Suprapubic skin (tissue), 4 donors: ENCODE measurements at places on chromosomes 11 and 22.

DNA sequence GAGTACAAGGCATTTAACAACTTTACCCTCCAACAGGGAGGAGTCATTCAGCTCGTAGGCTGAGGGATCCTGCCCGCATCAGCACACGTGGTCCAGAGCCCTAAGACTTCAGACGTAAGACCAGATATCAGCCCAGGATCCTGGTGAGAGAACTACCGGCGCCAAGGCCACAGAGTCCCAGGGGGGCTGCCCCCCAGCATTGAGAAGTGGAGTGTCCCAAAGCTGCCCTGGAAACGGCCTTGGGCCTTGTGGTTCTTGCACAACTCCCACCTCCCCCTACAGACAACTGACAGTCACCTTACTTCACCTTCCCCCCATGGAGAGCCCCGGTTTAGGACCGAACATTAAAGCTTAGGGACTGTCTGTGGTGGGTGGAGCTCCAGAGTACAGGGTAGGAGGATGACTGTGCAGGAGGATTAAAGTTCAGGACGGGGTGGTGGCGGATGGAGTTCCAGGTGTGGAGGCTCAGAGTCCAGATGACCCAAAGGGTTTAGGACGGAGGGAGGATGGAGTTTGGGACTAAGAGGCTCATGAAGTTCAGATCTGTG lies 1.0 kb downstream of the C11orf91 start:
- H3K27me3 ChIP-seq, result no peaks in the 10 kb centered on the region
- no peak for DNase-seq
- peaks cover 77% of the 10 kb centered on the region for H3K4me1 ChIP-seq
- no peaks in the 10 kb centered on the region for H3K36me3 ChIP-seq

DNA sequence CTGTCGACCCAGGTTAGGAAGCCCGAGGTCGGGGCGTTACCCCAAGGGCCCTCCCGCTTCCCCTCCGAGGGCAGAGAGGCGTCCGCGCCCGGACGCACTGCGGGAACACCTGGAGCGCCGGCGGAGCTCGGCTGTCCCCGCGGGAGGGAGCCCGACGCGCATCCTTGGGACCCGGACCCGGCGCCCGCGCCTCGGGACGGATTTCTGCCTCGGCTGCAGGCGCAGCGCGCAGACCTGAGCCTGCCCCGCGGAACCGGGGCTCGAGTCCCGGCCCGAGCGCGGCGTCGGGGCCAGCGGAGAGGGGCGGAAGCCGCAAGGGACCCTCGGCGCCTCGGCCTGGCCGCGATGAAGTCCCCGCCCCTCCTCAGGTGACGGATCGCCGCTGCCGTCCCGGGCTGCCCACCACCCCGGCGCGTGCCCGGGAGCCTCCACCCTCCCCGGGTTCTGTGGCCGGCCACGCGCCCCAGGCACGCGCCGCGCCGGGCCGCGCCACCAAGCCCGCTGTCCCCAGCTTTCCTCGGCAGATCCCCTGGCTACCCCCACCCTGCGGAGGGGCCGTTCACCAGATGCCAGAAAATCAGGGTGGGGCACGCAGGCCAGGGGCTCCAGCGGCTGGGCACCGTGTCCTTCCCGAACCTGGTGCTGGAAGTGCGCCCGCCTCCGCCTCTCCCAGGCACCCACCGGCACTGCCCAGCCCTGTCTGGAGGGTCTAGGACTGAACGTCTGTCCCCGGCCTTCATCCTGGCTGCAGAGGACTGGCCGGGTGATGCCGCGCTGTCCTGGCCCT lies 410 bp downstream of the GLB1L3 start:
- H3K4me1 ChIP-seq, result peaks cover 21% of the 10 kb centered on the region
- H3K36me3 ChIP-seq, result no peaks in the 10 kb centered on the region
- peaks cover 74% of the 10 kb centered on the region for H3K27me3 ChIP-seq
- H3K4me3 ChIP-seq, result peak overlapping the region; percentile 48
- no peak overlapping the region for H3K27ac ChIP-seq

- DNase-seq, result no peak
- H3K36me3 ChIP-seq, result peaks cover 7% of the 10 kb centered on the region
- H3K4me1 ChIP-seq, result no peaks in the 10 kb centered on the region
- no peaks in the 10 kb centered on the region for H3K27me3 ChIP-seq
- no peak overlapping the region for H3K4me3 ChIP-seq
- H3K27ac ChIP-seq, result no peak overlapping the region
Measured at GRCh38 chr11:20489948-20490347, 102.4 kb downstream of the PRMT3 start.

- peak within 1 kb of the TSS; percentile 73 for H3K27ac ChIP-seq
- no peaks in the 10 kb centered on the region for H3K27me3 ChIP-seq
- peak within 1 kb of the TSS; percentile 75 for H3K4me3 ChIP-seq
- DNase-seq, result peak; percentile 95
- no peaks in the 10 kb centered on the region for H3K36me3 ChIP-seq
- H3K4me1 ChIP-seq, result peaks cover 26% of the 10 kb centered on the region
Measured at GRCh38 chr11:65900125-65900898, at the start of gene FOSL1. Gene FOSL1 (minus strand): TSS chr11:65900388. CDS start chr11:65900339, 49 bp downstream.

DNA sequence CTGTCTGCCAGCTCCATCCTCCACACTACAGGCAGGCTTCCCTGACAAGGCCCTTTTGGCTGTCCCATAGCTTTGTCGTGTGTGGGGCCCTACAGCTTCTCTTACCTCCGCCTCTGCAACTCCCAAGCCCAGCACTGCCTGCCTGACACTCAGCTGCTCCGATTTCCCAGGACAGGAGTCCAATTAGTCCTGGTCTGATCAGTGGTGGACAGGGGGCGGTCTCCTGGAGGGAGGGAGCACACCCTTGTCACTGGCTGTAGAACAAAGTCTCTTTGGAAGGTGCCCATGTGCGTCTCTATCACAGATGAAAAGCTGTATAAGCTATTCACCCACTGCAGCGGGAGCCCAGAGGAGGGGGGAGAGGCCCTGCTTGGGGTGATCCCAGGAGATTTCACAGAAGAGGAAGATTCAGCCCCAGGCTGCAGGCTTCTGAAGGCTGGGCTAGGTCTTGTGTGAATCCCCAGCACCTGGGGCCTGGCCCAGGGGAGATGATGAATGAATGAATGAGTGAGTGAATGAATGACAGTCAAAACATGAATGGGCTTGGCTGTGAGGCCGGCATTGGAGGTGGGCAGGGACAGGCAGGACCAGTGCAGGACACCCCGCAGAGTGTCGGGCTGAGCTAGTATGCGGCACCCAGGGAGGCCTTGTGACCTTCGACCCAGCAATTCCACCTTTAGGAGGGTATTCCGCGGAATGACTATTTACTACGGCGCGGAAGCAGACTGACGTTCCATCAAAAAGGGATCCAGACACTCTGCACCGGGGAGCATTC lies 142.4 kb downstream of the CACNA1I start:
- H3K4me3 ChIP-seq, result no peak overlapping the region
- H3K27ac ChIP-seq, result no peak overlapping the region
- peaks cover 19% of the 10 kb centered on the region for H3K27me3 ChIP-seq
- H3K4me1 ChIP-seq, result no peaks in the 10 kb centered on the region
- no peak for DNase-seq

DNA sequence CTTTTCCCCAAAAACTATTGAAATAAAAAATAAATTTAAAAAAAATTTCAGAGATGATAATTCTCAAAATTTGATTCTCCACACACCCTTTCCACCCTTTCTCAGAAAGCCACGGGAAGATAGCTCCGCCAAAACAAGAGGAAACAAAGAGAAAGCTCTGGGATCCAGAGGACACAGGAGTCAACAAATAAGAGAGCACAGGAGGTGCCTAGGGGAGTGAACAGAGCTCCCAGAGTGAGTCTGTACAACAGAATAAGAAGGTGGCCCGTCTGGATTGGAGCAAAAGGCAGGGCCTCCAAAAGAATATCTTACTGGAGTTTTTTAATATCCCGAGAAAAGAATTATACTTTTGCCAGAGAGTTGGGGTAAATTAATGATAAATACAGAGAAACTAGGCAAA lies 96.3 kb upstream of the DRD2 start:
- H3K4me3 ChIP-seq, result no peak overlapping the region
- H3K27me3 ChIP-seq, result peaks cover 5% of the 10 kb centered on the region
- DNase-seq, result no peak
- no peaks in the 10 kb centered on the region for H3K4me1 ChIP-seq
- no peak overlapping the region for H3K27ac ChIP-seq

DNA sequence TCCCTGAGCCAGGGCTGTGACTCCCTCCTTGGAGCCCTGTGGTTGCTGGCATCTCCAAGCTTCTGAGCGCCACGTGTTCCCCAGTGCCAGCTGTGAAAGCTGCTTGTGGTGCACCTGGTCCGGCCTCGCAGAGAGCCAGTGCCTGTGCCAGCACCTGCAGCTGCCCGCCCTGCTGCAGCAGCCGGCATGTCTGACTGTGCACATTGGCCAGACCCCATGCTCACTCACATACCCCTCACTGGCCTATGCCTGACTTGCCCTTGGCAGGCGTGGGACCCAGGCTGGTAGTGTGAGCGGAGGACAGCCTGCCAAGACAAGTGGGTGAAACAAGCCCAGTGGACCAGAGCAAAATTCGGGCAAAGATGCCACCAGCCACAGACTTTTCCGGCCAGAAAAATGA lies 9.8 kb downstream of the MRPL48 start:
- no peaks in the 10 kb centered on the region for H3K4me1 ChIP-seq
- no peak overlapping the region for H3K4me3 ChIP-seq
- peaks cover 5% of the 10 kb centered on the region for H3K36me3 ChIP-seq
- DNase-seq, result no peak

- DNase-seq, result no peak
- H3K27ac ChIP-seq, result no peak overlapping the region
- H3K4me1 ChIP-seq, result peaks cover 19% of the 10 kb centered on the region
- peaks cover 15% of the 10 kb centered on the region for H3K27me3 ChIP-seq
- H3K36me3 ChIP-seq, result no peaks in the 10 kb centered on the region
- H3K4me3 ChIP-seq, result no peak overlapping the region
Measured at GRCh38 chr11:68857037-68857586, 15.4 kb upstream of the CPT1A start.

- H3K4me3 ChIP-seq, result no peak overlapping the region
- no peaks in the 10 kb centered on the region for H3K36me3 ChIP-seq
- H3K27me3 ChIP-seq, result peaks cover 2% of the 10 kb centered on the region
- DNase-seq, result no peak
Measured at GRCh38 chr11:133582326-133582725, 50.0 kb upstream of the OPCML start.

GRCh38 chr22:43407591-43407990 lies 4.2 kb upstream of the MPPED1 start:
- H3K27ac ChIP-seq, result no peak overlapping the region
- H3K4me3 ChIP-seq, result no peak overlapping the region
- peaks cover 58% of the 10 kb centered on the region for H3K27me3 ChIP-seq

DNA sequence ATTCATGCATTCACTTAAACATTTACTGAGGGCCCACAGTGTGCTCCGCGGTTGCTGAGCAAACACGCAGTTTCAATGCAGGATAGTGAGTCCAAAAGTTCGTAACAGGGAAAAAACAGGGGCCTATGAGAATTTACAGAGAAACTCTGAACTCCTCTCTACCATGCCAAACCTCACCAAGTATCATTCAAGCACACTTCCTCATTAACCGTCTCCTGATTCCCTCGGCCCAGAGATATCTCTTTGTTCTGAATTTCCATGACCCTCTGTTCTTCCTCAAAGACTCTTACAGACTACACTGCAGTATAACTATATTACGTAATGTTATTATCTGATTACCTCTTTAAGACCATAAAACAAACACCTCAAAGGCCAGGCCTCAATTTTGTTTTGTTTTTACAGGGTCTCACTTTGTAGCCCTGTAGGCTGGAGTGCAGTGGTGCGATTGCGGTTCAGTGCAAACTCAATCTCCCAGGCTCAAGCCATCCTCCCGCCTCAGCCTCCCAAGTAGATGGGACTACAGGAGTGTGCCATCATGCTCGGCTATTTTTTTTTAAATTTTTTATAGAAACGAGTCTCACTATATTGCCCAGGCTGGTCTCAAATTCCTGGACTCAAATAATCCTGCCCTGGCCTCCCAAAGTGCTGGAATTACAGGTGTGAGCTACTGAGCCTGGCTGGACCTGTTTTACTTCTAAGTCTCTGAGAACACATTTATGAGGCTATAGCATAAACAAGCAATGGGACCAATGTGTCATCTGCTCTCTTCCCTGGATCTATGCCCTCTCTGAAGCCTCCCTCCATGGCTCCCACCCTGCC lies 3.6 kb downstream of the HPS4 start:
- DNase-seq, result no peak
- H3K27ac ChIP-seq, result peak overlapping the region; percentile 61
- H3K4me3 ChIP-seq, result peak overlapping the region; percentile 35
- peaks cover 24% of the 10 kb centered on the region for H3K36me3 ChIP-seq
- H3K27me3 ChIP-seq, result no peaks in the 10 kb centered on the region

DNA sequence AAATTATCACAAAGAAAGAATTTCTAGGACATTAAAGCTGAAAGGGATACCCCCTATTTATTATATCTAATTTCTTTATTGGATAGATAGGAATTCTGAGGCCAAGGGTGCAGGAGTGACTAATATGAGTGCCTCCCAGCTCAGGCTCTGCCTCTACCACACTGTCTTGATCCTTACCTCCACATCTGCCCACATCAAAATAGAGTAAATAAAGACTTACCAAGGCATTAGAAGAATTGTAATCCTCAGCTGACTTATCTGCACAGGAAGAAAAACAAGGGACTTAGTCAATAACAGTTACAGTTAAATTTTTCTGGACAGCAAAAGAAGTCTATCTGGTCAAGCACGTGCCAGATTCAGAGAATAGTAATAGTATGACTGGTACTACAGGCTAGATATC lies 72.6 kb upstream of the GDPD4 start:
- H3K36me3 ChIP-seq, result peaks cover 20% of the 10 kb centered on the region
- H3K4me1 ChIP-seq, result no peaks in the 10 kb centered on the region
- H3K4me3 ChIP-seq, result no peak overlapping the region
- no peaks in the 10 kb centered on the region for H3K27me3 ChIP-seq
- DNase-seq, result no peak

- H3K27ac ChIP-seq, result peak overlapping the region; percentile 87
- H3K36me3 ChIP-seq, result peaks cover 34% of the 10 kb centered on the region
- DNase-seq, result no peak
- no peaks in the 10 kb centered on the region for H3K27me3 ChIP-seq
Measured at GRCh38 chr11:66639066-66639813, 737 bp downstream of the RBM4 start.

GRCh38 chr22:27111796-27112672 lies 454.6 kb downstream of the MIAT start:
- no peak for DNase-seq
- peaks cover 44% of the 10 kb centered on the region for H3K4me1 ChIP-seq
- H3K27ac ChIP-seq, result no peak overlapping the region
- no peaks in the 10 kb centered on the region for H3K36me3 ChIP-seq
